Prostate gland (tissue), 2 donors: ENCODE measurements at places on chromosomes 13 and 19. TPM values are rescaled to one million over a fixed set of nuclear protein-coding genes. Genes with fewer than 3 reads are reported as not detected.

CLEC4M gene
- total RNA-seq: 11.0 TPM

GRCh38 chr19:15128162-15128770 lies 21.1 kb downstream of the SYDE1 start:
- no peak for DNase-seq

GRCh38 chr19:42239544-42240220 lies 2.7 kb downstream of the GSK3A start:
- no peak for DNase-seq

- no peak for DNase-seq
Measured at GRCh38 chr19:3114018-3114726, 20.0 kb downstream of the GNA11 start.

GRCh38 chr13:32642316-32642715 lies 56.1 kb downstream of the PDS5B start:
- DNase-seq: no peak

AMER2 gene
- total RNA-seq: 0.18 TPM

DNA sequence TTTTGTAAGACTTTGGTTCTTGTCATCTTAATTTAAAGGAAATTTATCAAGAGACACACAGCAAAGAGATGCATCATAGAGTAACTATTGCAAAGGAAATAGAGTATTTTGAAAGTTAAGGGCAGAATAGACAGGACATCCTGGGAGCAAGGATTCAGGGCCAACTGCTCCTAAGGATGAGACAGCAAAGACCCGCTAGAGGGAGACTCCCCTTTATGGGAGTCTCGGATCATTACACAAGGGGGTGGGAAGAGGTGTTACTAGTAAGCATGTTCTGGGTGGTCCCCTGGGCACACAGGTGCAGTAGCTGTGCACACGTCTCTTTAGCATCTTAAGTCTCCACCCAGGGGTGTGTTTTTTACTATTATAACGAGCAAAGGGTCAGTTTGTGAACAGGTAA lies 9.6 kb downstream of the ZSCAN5C start:
- no peak for DNase-seq

DNA sequence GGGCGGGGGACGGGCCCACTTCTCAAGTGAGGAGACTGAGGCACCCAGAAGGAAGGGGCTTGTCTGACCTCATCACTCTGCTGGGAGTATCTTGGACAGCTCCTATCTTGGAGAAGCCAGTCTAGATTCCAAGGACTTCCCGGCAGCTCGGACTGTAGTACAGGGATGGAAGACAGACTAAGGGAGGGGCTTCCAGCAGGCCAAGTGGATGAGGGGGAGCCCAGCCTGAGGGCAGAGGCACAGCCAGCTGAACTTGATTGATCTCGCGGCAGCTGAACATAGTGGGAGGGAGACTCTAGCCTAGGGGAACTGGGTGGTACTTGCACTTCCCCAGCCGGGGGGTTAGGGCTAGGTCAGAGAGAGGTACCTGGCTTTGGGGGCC lies 711 bp downstream of the CILP2 start:
- DNase-seq: no peak

DNA sequence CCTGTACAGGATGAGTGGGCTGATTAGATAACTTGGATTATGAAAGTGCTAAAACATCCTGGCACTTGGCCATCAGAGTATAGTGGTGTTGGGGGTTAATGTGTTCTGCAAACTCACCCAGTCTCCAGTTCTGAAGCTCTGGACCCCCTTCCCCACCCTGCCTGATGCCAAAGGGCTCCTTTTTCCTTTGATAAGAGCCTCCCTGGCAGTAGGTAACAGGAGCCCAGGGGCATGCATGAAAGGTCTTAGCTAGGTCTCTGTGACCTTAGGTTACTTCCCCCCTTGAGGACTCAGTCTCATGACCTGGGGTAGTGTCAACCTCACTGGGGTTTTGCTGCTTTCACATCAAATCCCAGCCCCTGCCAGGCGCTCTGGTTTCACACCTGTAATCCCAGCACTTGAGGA lies 2.5 kb downstream of the RPS28 start:
- DNase-seq: no peak

PSG11 gene
- total RNA-seq: not detected

DNA sequence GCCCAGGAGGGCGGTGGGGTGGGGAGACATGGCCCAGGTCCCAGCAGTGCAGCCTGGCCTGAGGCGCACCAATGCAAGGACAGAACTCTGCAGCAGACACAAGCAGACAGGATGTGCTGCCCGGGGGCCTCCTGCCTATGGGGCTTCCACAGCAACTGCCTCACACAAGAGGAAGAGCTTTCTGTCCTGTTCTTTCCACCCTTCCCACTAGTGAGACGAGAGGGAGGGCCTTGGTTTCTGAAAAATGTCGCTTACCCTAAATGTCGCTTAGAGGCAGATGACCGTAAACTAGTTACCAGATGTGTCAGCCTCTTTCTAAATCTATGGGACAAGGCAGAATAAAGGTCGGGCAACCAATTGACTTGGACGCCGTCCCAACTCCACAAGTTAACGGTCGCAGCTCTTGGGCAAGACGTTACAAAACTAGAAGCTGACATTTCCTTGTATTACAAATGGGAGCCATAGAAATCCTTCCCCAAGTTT lies at the start of gene LAIR1:
LAIR1 (minus strand) TSS at position 157 of the 483 bp plus-strand sequence; CDS start at position 30, 127 bp downstream.
- DNase-seq: no peak

DNA sequence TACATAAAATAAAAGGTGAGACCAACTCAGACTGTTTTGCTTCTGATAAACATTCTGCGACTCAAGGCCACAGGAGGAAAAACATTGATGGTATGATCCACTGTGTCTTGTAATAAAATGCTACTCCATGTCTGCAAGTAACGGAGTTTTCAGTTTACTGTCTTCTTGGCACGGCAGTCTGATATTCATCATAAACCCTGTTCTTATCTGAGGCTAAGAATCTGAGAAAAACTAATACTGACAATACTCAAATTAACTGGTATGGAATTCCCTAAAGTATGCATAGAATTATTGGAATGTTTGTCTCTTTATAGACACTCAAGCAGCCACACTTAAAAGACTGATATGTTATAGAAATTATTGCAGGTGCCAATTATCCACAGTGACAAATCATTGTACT lies 125.5 kb downstream of the TBC1D4 start:
- DNase-seq: no peak

FBN3 gene
- total RNA-seq: 5.2 TPM

GRCh38 chr13:66154976-66155375 lies 1075.2 kb downstream of the PCDH9 start:
- DNase-seq: no peak

DNA sequence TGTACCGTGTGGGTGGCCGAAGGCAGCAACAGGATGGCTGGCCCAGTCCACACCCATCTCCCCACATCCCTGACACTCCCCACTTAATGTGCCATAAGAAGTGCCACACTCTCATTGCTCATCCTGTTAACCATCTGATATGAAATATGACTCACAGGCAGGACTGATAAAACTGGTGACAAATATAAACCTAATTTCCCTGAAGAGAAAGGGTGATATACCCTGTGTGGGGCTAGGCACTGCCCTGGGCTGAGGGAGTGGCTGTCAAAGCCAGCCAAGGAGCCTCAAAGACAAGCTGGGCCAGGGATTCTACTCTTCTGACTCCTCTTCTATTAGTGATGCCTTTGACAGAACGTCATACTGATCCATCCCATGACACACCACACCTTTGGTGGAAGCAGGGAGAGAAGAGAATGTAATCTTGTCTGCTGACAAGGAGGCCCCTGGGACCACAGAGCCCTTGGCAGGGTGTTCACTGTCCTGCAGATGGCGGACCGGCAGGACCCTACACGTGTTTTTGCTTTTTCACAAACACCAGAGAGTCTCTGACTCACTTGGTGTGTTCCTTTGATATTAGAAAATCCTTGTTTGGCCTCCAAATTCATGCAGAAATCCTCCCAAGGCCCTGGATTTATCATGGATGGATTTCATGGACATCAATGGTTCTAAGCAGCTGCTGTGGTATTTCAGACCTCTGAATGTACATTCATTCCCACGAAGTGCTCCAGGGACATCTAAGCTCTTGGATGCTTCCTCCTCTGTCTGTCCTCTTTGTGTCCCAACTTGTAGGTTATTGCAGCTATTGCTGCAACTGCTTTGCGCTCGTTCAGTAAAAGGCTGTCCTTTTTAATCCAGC lies 98.0 kb upstream of the WASF3 start:
- DNase-seq: no peak

DNA sequence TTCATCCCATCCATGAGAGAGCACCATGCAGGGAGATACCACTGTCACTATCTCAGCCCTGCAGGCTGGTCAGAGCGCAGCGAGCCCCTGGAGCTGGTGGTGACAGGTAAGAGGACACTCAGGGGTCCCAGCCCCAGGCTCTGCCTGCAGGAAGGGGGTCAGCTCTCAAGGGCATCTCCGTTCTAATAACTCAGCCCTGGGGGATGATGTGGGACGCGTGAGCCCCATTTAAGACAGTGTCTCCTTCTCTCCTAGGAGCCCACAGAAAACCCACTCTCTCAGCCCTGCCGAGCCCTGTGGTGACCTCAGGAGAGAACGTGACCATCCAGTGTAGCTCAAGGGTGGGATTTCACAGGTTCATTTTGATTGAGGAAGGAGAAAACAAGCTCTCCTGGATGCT lies 15.5 kb upstream of the KIR3DL3 start:
- DNase-seq: no peak

PGLYRP2 gene
- total RNA-seq: 31.9 TPM

DAND5 gene
- total RNA-seq: 1.8 TPM

IL17D gene
- total RNA-seq: 1.5 TPM

DNA sequence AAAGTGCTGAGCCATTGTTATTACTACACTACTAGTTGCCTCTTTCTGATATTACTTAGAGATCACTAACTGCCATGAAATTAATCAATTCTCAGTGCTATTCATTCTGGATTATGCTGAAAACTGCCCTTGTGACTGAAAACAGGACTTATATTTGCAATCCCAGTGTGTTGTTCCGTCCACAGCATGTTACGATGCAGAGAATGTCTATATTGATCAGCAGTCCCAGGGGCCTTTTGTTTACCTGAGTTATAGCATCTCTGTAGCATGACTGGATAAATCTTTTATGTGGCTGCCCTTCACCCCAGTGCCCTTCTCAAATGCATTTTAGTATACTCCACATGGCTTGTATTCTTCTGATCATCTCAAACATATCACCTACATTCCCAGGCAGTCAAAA lies 251.0 kb downstream of the GPC5 start:
- DNase-seq: no peak
